B cell (primary cell): ENCODE measurements at places on chromosomes 3 and 15. TPM values are rescaled to one million over a fixed set of nuclear protein-coding genes. Genes with fewer than 3 reads are reported as not detected.

PLA1A gene
- 0.27 and 0.58 TPM in 2 replicates for total RNA-seq

NANOGP8 gene
- not detected in 2 replicates for total RNA-seq

CHST13 gene
- total RNA-seq = not detected in 2 replicates

DNAH12 gene
- 0.17 and 0.39 TPM in 2 replicates for total RNA-seq

ELL3 gene
- total RNA-seq = 88.8 and 90.0 TPM in 2 replicates

INSYN1 gene
- total RNA-seq = not detected in 2 replicates

SETD2 gene
- total RNA-seq = 91.4 and 98.9 TPM in 2 replicates

CSTA gene
- not detected in 2 replicates for total RNA-seq

PRR20G gene
- not detected in 2 replicates for total RNA-seq

PLOD2 gene
- total RNA-seq = not detected in 2 replicates

MCCC1 gene
- 32.8 and 36.3 TPM in 2 replicates for total RNA-seq

GOLGB1 gene
- total RNA-seq = 58.7 and 64.3 TPM in 2 replicates

HCLS1 gene
- 317 and 331 TPM in 2 replicates for total RNA-seq

SLC30A4 gene
- 9.1 and 11.0 TPM in 2 replicates for total RNA-seq

CIP2A gene
- total RNA-seq = 8.8 and 11.0 TPM in 2 replicates

ACKR4 gene
- 0.15 TPM in 1 of 2 replicates, not detected in the other for total RNA-seq

CCDC54 gene
- not detected in 2 replicates for total RNA-seq

ANKRD63 gene
- 0.25 and 0.44 TPM in 2 replicates for total RNA-seq

CELSR3 gene
- total RNA-seq = 2.5 and 2.8 TPM in 2 replicates

BFSP2 gene
- total RNA-seq = 0.70 and 1.6 TPM in 2 replicates

RTP1 gene
- total RNA-seq = not detected in 2 replicates

GOLGA6L10 gene
- total RNA-seq = 1.1 and 2.1 TPM in 2 replicates

PEX5L gene
- not detected in 2 replicates for total RNA-seq

LRRIQ4 gene
- 0.53 and 0.71 TPM in 2 replicates for total RNA-seq

CTXN2 gene
- 0.10 TPM in 1 of 2 replicates, not detected in the other for total RNA-seq

THSD4 gene
- not detected in 2 replicates for total RNA-seq
